T-helper 17 cell (primary cell): ENCODE measurements at places on chromosomes 7 and 10.

GRCh38 chr10:21628023-21628422 lies 94.0 kb downstream of the MLLT10 start:
- DNase-seq, result no peak

- no peak for DNase-seq
These were observed 139.3 kb downstream of the CXCL12 start for GRCh38 chr10:44245601-44245938.

- DNase-seq, result peak; percentile 86
These were observed at the start of gene ANXA11 for GRCh38 chr10:80205477-80206276. ANXA11 (minus strand) TSS chr10:80205537; CDS start chr10:80172861, 32,676 bp downstream.

DNA sequence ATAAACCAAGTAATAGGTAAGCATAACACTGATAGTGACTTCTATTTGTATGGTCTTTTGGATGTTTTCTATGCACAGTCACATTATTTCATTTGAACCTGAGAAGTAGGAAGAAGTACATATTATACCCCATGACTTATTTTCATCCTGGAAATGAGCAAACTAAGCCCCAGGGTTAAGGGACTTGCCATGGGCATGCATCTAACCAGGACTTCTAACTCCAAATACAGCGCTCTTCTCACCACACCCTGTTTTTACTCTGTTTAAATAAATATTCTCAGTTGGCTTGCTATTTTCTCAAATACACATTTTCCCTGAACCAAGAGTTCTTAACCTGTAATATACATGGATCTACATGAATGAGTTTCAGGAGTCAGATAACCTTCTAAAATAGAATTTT lies 16.3 kb downstream of the GNG11 start:
- no peak for DNase-seq

GRCh38 chr10:108303149-108303548 lies 1138.6 kb upstream of the SORCS1 start:
- no peak for DNase-seq

DNA sequence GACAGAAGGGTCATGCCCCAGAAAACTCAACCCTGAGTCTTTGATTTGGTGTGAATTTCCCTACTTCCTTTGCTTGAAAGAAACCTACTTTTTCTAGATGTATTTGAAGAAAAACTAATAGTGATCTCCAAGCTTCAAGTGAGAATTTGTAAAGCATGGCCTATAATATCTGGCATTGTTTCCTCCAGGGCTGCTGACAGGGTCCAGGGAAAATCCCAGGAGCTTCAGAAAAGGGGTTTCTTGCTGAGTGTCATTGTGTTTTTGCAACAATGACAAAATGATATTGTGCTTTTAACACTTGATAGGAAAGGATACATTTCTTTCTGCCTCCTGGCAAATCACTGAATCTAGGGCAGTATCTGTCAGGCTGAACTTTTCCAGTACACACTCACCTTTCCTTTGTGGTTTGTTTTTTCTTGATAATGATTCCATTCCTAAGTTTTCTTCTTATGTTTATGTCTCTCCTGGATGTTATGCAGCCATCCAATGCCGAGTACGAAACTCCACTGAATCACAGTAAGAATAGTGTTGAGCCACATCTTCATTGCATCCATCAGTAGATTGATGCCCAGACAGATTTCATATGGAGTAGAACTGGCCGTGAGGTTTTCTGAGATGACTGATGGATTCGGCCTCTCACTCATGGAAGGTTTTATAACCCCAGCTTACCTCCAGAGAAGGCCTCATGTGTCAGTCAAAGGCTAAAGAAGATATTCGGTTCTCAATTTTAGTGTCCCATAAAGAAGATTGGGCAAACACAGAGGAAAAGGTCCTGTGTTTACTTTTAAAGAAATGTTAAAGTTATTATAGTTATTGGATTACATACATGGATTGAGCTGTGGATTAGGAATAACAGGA lies 76.9 kb upstream of the STEAP1B start:
- no peak for DNase-seq

DNA sequence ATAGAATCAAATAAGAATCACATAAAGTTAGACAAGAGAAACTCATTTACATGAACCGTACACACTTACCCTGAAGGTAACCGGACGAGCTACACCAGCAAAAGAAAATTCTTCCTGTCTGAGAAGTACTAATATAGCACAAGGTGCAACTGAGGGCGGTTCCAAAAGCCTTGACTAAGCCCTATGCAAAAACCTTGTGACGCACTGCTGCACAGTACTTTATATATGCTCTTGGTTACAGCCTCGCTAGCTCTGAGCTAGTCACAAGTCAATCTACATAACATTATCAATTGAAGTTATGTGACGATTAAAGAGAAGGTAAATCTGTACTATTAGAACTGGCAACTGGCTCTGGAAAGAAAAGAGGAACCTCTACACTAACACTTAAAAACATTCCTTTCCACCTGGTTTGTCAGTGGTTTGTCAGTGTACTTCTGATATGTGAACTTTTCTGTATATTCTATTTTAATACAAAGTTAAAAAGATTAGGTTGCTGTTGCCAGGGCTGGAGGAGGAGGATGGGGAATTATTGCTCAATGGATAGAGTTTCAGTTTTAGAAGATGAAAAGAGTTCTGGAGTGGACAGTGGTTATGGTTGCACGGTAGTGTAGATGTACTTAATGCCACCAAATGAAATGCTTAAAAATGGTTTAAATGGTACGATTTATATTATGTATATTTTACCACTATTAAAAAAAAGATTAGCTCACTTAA lies 21.6 kb downstream of the NT5C3A start:
- peak; percentile 51 for DNase-seq

- DNase-seq, result no peak
These were observed 41.7 kb downstream of the FAS start for GRCh38 chr10:89032141-89032891.

- DNase-seq, result no peak
These were observed 2.0 kb downstream of the HECW1 start for GRCh38 chr7:43114458-43114780.

GRCh38 chr7:88315522-88315921 lies 8.8 kb upstream of the STEAP4 start:
- no peak for DNase-seq

- DNase-seq, result no peak
These were observed 27.2 kb downstream of the EBF3 start for GRCh38 chr10:129936923-129937300.

- no peak for DNase-seq
These were observed 93.5 kb downstream of the WNT2 start for GRCh38 chr7:117229350-117229749.

- DNase-seq, result no peak
These were observed 139.4 kb upstream of the PCDH15 start for GRCh38 chr10:54940418-54940817.

GRCh38 chr10:132984801-132985545 lies 42.6 kb upstream of the CFAP46 start:
- no peak for DNase-seq

- DNase-seq, result no peak
These were observed 614.2 kb upstream of the FOXK1 start for GRCh38 chr7:4067874-4068273.

GRCh38 chr7:2906197-2906931 lies 62.3 kb upstream of the GNA12 start:
- DNase-seq, result no peak

- no peak for DNase-seq
These were observed 480.6 kb downstream of the IPMK start for GRCh38 chr10:57786850-57787750.

DNA sequence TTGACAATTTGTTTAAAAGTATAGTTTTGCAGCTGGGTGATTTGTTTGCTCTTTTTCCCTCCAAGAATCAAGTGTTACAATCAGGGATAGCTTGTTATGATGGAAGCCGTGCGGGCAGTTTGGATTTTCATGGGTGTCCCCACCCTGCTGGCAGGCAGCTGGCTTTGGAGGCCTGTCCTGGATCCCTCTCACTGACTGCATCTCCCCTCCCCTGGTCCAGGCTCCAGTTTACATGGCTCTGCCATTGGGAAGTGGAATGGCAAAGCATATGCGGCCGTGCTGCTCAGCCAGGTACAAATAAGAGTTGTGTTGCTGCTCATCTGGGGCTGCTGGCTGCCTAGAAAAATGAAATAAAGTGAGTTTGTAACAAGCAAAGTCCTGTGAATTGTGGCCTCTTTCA lies 76.0 kb downstream of the CXCL12 start:
- DNase-seq, result no peak

DNA sequence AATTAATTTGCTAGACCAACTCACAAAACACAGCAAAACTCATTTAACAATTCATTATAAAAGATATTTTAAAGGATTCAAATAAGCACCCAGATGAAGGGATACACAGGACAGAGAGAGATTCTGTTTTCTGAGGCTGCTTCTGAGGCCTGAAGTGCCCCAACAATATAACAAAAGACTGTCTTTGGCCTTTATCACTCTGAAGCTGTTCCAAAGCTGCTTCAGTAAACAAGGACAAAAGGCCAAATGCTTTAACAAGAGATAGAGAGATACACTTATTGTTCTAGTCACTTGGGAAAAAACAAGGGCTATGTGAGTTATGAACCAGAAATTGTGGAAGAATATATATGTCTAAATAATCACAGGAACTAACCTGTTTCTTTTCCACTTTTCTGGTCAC lies 223.7 kb downstream of the CXCL12 start:
- no peak for DNase-seq

DNA sequence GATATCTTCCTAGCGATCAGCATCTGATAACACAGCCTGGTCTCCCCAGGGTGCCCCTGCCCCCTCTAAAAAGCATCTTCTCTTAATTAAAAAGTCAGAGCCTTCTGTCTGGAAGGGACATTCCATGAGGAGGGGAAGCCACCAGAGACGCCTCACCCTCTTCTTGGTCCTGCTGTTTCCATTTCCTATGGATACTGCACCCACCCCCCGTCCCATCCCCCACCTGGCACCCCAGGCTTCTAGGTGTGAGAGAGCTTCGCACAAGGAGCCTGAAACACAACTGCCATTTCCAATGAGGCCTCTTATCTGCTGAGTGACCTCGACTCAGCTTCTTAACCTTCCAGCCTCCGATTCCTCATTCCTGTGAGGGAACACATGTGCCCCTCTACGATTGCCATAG lies 51.4 kb downstream of the COL13A1 start:
- no peak for DNase-seq

DNA sequence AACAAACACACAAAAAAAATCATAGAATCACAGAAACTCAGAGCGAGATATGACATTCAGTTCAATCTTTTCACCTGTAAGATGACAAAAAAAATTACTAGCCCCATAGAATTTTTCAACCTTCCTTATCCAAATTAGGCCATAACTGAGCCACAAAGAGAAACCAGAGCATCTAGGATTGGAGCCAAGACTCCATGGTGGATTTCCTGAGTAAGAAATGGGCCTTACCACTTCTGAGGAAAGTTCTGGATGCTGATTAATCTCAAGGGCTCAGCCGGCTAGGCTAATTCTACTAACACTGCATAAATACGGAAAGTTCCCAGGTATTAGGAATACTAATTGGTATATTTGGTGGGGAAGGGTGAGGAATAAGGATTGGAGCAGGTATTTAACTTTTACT lies 16.8 kb downstream of the LIPM start:
- no peak for DNase-seq

DNA sequence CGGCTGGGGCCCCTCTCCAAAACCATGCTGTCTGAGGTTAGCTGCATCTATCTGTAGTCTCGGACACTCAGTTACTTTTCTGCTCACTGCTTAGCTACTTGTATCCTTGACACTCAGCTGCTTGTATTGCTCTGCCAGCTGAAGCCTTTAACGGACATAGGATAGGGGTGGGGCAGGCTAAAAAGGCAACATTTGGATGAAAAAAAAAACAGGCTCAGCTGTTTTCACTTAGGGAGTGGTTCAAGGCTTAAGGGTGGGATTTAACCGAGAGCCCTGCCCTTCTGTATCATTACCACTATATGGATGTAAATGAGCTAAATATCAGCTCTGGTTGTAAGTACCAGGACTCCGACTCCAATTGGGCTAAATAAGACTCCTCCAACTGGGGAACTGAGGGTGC lies 28.6 kb downstream of the LSMEM1 start:
- no peak for DNase-seq

- DNase-seq, result no peak
These were observed 121.0 kb downstream of the HIP1 start for GRCh38 chr7:75617634-75618234.

DNA sequence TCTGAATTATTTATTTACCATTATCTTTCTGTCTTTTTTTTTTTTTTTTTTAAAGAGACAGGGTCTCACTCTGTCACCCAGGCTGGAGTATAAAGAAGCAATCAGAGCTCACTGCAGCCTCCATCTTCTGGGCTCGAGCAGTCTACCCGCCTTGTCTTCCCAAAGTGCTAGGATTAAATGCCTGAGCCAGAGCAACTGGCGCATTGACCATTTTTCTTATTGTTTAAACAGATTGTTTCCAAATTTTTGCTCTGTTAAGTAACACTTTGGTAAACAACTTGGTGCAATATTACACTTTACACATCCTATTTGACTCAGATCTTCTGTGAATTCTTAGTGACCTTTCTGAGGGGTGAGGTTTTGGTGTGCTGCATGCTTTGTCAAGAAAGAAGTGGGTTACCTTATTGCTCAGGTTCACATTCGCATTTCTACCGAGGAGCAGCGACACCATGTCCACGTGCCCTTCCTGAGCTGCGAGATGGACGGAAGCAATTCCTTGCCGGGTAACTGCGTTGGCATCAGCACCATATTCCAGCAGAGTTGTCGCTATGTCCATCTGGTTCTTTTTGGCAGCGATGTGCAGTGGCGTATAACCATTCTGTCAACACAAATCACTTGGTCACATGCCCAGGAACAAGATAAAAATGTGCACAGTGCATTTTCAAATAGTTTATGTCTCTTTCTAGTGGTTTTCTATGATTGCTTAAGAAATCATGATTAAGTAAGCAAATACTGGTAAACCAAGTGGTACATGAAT lies 203.2 kb downstream of the ANK3 start:
- DNase-seq, result no peak

DNA sequence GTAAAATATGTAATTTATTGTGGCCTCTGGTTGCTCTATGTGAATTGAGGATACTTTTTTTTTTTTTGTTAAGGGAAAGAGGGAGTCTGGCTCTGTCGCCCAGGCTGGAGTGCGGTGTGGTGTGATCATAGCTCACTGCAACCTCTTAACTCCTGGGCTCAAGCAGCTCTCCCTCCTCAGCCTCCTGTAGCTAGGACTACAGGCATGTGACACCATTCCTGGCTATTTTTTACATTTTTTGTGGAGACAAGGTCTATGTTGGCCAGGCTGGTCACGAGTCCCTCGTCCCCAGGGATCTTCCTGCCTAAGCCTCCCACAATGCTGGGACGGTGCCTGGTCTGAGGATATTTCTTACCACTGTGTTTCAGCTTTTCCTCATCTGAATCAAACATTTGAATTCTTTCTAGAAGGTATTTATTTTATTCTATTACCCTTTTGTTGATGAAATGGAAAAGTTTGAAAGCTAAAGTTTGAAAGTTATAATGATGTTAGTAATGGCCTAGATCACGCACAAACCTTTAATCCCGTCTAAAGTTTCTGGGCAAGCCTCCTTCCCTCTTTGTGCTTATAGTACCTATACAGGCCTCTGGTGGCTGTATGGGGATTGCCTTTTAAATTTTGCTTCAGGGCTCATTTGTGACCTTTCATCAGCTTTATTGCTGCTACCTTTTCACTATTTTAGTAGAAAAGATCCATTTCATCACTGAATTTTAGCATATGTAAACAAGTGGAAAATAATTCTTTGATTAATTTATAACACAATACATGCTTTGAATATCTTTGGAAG lies 2.0 kb downstream of the IFRD1 start:
- no peak for DNase-seq

GRCh38 chr10:74418285-74418872 lies 267.4 kb downstream of the ADK start:
- DNase-seq, result no peak

- no peak for DNase-seq
These were observed 127.2 kb downstream of the CELF2 start for GRCh38 chr10:11144626-11145494.

- DNase-seq, result no peak
These were observed 24.9 kb upstream of the SFRP5 start for GRCh38 chr10:97796651-97797050.

- no peak for DNase-seq
These were observed 19.4 kb downstream of the OGDH start for GRCh38 chr7:44625526-44626471.
